ENCODE measurements at places on chromosomes 16 and 17.

GRCh38 chr17:18008496-18009268 lies 30.3 kb downstream of the ATPAF2 start:
- no peak for DNase-seq

DNA sequence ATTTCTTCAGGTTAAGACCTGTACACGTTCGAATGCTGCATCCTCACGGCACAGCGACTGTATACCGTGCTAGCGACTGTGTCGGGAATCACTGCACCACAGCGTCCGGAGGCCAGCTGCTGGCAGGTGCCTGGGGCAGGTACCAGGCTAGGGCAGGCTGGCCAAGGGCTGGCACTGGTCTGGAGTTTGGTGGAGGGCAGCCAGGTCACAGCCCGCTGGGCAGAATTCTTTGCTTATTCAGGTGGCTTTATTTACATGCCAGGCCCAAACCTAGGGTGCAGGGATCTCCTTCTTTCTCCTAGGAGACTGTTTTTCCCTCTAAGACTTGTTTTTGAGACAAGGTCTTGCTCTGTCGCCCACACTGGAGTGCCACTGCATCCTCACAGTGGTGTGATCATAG lies 37.9 kb downstream of the COTL1 start:
- no peak for DNase-seq

DNA sequence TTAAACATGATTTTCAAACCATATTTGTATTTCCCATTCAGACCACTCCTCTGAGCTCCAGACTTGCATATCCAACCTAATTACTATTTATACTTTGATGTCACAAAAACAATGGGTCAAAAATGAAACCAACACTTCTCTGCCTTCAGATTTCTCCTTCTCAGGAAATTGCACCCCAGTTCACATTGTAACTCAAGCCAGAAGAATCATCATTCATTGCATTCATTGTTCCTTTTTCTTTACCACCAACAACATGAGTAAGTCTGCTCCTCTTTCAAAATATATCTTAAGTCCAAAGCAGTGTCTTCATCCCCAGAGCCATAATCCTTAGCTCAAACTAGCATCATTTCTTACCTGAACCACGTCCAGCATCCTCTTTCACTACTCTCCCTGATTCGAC lies 2.6 kb upstream of the AKAP1 start:
- DNase-seq, result no peak

- DNase-seq, result no peak
Observed at GRCh38 chr17:80931421-80932265, 60.0 kb upstream of the CHMP6 start.

DNA sequence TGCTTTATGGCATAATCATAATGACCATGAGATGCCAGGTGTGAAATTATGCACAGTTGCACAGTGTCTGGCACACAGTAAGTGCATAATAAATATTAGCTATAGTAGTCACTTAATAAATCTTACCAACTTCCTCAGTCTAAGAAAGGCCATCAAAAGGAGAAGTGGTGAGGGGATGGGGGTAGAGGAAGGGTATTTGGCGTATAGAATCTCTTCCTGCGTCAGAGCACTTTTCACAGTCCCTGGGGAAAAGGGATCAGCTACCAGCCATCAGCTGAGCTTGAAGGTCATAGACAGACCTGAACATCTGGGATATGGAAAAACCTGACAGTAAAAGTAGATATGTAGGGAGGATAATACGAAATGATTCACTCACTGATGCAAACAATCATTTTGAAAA lies 5.8 kb downstream of the CRHR1 start:
- no peak for DNase-seq

DNA sequence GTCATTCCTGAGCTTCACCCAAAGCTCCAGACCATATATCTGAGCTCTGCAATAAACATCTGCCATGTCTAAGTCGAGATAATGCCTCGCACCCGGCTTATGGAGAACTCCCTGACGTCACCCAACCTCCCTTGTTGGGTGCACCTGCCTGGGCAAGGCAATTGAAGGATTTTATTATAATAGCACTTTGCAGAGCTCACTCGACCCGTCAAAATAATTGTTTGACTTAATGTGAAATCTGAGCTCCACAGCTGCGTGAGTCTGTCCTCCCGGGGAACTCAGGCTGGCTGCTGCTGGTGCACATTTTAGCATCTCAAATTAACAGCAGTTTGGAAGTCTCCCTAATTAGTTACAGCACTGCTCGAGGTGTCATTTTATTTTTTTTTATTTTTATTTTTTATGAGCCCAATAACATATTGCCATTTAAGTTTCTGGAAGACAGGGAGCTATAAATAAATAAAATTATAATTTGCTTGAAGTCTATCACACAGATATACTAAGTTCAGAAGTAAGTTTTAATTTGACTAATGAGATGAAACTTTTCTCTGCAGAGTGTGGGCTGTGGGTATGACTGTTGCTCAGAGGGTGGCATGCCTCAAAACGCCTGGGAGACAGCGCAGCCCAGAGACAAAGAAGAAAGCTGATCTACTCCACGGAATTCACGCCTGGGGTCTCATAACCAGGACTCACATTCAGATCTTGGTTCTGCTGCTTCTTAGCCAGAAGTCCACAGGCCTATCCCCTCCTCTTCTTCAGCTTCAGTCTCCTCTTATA lies 401.4 kb upstream of the C16orf82 start:
- no peak for DNase-seq
